ENCODE measurements at places on chromosomes 6 and 20.

GRCh38 chr6:166775180-166775922, 148.3 kb upstream of the RPS6KA2 start:
- DNase-seq = peak; percentile 5

GRCh38 chr20:62888910-62889309, 27.3 kb upstream of the TCFL5 start:
- no peak for DNase-seq

DNA sequence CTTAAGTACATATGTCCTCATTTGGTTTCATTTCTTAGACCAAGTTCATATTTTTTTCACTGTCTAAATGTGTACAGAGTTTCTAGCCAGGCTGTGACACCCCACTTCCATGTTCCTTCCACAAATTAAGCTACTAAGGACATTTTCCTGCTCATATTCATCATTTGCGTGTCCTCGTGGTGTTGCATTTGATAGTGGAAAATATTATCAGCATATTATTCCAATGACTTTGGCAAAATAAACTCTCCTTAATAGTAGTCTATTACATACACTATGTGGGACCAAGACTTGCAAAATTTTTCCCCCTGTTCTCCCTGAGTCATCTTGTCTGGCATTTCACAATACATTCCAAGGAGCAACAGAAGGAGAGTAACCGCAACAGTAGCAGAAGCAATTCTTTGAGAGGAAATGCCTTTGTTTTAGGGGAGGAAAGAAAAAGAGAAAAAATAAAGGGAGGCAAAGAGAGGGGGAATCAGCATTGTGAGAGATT, 599.2 kb downstream of the COL12A1 start:
- no peak for DNase-seq

DNA sequence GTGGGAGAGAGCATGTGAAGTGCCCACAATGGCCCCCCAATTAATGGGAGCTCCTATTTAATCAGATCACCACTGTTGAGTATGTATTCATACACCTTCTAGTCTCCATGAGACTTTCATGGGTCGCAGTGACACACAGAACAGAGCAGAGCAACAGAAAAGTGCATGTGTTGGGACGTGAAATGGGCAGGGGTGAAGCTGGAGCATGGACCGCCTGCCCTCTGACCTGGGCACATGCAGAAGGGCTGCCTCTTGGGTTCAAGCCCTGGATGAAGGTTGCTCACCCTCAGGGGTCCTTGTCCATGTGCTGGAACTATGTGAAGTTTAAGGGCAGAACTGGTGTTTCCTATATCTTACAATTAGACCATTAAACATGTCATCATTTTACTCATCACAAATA, 106.0 kb upstream of the PHACTR3 start:
- no peak for DNase-seq

DNA sequence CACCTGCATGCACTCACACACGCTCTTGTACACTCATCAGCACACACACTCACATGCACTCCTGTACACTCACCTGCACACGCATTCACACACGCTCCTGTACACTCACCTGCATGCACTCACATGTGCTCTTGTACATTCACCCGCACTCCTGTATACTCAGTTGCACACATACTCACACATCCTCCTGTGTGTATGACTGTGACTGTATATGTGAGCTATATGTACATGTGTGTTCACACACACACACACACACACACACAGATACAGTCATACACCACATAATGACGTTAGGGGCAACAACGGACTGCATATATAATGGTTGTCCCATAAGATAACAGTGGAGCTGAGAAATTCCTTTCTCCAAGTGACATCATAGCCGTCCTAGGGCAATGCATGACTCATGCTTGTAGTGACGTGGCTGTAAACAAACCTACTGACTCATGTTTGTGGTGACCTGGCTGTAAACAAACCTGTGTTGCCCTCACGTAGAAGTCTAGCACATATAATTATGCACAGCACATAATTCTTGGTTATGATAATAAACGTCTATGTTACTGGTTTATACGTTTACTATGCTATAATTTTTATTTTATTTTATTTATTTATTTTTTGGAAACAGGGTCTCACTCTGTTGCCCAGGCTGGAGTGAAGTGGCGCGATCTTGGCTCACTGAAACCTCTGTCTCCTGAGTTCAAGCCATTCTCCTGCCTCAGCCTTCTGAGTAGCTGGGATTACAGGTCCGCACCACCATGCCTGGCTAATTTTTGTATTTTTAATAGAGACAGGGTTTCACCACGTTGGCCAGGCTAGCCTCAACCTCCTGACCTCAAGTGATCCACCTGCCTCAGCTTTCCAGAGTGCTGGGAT, 22.8 kb upstream of the TAF4 start:
- DNase-seq = no peak

- DNase-seq = no peak
These were observed 33.9 kb upstream of the MBOAT1 start for GRCh38 chr6:20246125-20246524.

- DNase-seq = no peak
These were observed 132.2 kb downstream of the LPA start for GRCh38 chr6:160531826-160532225.

GRCh38 chr6:119627908-119628669, 278.5 kb upstream of the MAN1A1 start:
- no peak for DNase-seq

GRCh38 chr6:25685251-25685650, 33.2 kb downstream of the SCGN start:
- DNase-seq = no peak

GRCh38 chr6:129606664-129607063, 103.3 kb downstream of the ARHGAP18 start:
- DNase-seq = no peak

DNA sequence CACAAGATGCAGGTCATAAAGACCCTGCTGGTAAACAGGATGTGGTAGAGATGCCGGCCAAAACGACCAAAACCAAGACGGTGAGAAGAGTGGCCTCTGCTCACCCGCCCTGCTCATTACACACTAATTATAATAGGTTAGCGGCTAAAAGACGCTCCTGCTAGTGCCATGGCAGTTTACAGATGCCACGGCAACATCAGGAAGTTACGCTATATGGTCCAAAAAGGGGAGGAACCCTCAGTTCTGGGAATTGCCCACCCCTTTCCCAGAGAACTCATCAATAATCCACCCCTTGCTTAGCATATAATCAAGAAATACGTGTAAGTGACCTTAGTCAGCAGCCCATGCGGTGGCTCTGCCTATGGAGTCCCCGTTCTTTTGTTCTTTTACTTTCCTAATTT, 17.6 kb downstream of the BHLHE23 start:
- DNase-seq = no peak

GRCh38 chr6:53727748-53728147, 62.2 kb upstream of the KLHL31 start:
- no peak for DNase-seq

- DNase-seq = no peak
These were observed 121.7 kb upstream of the NXT1 start for GRCh38 chr20:23228912-23229311.

GRCh38 chr20:4956200-4956810, 45.0 kb downstream of the SLC23A2 start:
- DNase-seq = peak; percentile 26

DNA sequence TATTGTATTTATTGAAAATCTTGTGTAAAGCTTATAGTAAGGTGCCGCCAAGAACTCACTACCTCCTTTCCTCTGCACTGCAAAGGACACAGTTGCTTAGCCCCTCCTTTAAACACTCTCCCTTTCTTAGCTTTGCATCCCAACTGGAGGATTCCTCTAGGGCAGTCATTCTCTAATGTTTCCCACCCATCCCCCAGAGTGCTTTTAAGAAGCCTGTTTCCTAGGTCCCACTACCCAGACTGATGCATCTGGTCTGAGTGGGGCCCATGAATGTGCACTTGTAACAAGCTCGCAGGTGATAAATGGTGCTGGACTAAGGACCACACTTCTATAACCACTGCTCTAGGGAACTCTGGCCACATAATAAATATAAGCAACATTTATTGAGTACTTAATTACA, 55.2 kb downstream of the B4GALT5 start:
- DNase-seq = no peak

GRCh38 chr6:39495640-39496039, 173.1 kb upstream of the KCNK16 start:
- no peak for DNase-seq

- DNase-seq = no peak
These were observed 97.2 kb downstream of the SSR1 start for GRCh38 chr6:7215798-7216231.

GRCh38 chr20:54368570-54368969, 106.8 kb upstream of the DOK5 start:
- no peak for DNase-seq

DNA sequence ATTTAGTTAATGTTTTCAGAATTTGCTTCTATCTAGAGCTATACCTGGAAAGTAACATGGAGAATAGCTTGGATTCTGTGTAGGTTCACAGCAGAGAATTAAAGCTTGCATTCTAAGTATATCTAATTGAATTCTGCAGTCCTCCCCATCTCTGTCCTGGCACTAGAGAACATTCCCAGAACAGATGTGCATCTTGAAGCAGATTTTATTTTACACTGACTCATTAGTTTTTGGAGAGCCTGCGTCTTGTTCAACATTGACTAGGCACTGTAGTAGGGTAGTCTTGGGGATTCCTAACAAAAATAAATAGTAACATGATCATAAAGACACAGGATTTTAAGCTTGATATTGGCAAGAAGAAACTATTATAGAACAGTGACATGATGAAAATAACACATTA, 36.2 kb upstream of the BAG2 start:
- no peak for DNase-seq

GRCh38 chr6:113694278-113695077, 162.7 kb upstream of the MARCKS start:
- no peak for DNase-seq

DNA sequence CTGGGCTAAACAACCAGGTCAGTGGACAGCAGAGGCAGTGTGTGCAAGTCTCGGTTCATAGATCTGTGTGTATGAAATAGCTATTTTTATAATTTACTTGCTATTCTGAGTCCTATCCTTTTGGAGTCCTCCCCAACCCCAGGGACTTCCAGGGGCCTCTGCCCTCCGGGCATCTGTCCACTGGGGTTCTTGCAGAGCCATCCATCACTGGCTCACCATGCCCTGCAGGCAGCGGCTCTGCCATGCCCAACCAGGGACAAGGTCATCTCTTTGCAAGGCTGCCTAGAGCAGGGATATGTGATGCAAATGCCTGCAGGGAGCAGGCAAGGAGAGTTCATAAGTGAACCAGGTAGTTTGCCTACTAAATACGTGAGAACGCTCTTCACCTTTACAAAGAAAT, 10.5 kb upstream of the BEND3 start:
- DNase-seq = no peak

- DNase-seq = no peak
These were observed 203.3 kb upstream of the LAMP5 start for GRCh38 chr20:9311132-9311531.

DNA sequence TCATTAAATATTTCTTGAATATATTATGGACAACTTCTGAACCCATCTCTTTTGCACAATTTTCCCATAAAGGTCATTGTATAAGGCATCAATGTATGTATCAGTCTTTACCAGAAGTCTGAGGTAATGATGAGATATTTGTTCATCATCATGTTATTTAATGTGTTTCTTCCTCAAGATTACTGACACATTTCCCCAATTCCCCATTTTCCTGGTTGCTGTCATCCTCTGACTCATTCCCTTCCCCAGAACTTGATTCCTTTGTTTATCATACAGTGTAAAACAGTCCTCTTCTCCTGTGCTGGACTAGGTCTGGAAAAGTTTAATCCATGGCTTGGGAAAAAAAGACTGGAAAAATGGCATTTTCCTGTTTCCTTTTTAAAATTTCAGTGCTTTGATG, 107.9 kb upstream of the FLRT3 start:
- no peak for DNase-seq

GRCh38 chr6:159106627-159107241, 61.9 kb upstream of the TAGAP start:
- DNase-seq = no peak

DNA sequence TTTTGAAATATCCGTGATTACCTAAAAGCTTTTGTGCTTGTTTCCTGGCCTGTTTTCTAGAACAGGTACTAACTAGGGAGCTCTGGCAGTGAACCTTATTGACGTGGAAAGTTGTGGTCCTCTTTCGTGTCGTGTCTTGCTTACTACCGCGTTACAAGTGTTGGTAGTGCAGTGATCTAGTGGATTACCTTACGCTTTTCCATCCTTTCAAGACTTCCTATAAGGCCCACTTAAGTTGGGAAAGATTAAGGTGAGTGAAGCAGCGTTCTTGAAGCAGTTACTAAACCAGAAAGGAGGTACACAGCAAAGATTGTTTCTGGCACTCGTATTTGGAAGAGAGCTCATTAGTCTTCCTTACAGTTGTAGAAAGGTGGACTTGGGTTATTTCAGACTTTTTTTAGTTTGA, 1.9 kb downstream of the PNRC1 start:
- no peak for DNase-seq

- no peak for DNase-seq
These were observed 55.1 kb upstream of the B3GAT2 start for GRCh38 chr6:71011871-71012371.

GRCh38 chr6:168496139-168496996, 55.4 kb downstream of the SMOC2 start:
- no peak for DNase-seq

- no peak for DNase-seq
These were observed 1.1 kb upstream of the MAP3K5 start for GRCh38 chr6:136793363-136793762.

DNA sequence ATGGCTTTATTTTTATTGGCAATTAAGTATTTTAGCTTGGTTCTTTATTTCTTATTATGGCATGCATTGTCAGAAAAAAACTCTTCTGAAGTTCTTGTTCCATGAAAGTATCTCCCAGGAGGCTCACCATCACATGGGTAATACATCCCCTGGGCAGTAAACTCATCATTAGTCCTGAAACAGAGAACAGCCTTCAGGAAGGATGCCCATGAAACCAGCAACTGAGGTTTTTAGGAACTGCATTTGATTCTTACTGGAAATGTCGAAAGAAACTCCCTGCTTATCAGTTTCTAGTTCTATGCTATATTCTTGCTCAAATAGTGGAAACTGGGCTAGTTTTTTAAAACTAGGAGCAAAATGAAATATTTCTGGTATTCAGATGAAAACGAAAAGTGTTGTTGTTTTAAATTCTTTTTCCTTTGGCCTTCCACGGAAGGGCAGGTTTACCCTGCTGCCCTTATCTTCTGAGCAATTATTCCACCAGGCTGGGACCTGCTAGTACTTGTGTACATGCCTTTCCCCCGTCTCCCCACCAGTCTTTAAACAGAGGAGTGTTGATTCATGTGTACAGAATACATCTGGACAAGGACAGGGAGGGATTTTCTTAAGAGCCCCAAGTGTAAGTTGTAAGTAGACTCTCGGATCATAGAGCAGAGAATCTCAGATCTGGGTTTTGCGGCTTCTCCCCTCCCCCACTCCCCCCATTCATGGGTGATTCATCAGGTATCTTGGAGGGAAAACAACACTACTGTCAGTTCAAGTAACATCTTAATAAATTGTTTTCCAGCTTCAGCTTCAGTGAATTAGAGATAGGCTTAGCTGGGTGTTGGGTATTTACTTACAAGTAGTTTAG, 81.5 kb downstream of the RTN4IP1 start:
- no peak for DNase-seq

- DNase-seq = no peak
These were observed 45.8 kb downstream of the TNFAIP3 start for GRCh38 chr6:137912813-137913212.

GRCh38 chr6:91045161-91045560, 458.3 kb upstream of the MAP3K7 start:
- no peak for DNase-seq

- DNase-seq = no peak
These were observed at the start of gene GSTA3 for GRCh38 chr6:52909531-52909930. TSS of gene GSTA3 (minus strand) at chr6:52909698. CDS start at chr6:52905834, 3,864 bp downstream.

GRCh38 chr6:44051515-44051914, 75.7 kb downstream of the MRPL14 start:
- DNase-seq = no peak

GRCh38 chr6:138034229-138034628, 73.0 kb downstream of the PERP start:
- DNase-seq = no peak
